ENCODE measurements at places on chromosomes 5 and 9. TPM values are rescaled to one million over a fixed set of nuclear protein-coding genes. Genes with fewer than 3 reads are reported as not detected.

FBXO4 gene
- total RNA-seq = 9.5 TPM

SPATA31E1 gene
- not detected for total RNA-seq

CCIN gene
- total RNA-seq = not detected

OBP2B gene
- not detected for total RNA-seq

RUSC2 gene
- total RNA-seq = 4.9 TPM

All from bronchial epithelial cell (primary cell).